DMS153 (cell line): ENCODE measurements at places on chromosomes 2 and 18.

GRCh38 chr2:51619961-51620360 is 588.0 kb upstream of the NRXN1 start:
- DNase-seq = no peak

DNA sequence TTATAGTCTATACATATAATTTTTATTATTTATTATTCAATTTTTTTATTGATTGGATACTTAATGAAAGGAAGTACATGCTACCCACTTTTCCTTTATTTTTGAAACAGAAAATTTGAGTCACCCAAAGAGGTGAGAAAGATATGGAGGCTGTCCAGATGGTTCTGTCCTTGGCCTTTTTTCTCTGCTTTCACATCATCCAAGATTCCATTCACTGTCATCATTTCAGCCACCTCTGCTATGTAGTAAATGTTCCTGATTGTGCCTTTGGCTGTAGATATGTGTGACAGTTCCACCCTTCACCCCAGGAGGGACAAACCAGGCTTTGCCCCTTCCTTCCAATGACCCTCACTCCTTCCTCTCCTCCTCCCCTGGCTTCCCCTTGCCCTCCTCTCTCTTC is 675.7 kb upstream of the ID2 start:
- no peak for DNase-seq

DNA sequence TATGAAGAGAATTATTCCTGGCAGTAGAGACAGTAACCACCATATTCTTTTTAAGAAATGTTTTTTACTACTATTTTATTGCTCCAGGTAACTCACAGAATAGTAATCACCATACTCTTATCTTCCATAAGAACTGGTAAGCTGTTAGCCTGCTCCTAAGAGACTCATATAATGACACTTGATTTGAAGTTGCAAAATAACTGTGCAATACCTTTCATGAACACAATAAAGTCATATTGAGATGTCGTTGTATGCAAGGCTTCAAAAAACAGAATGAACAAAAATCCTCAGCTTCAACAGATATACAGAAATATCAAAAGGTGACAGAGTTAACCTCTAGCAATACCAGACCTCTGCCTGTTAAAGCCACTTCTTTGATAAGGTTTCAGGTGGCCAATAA is 360.1 kb downstream of the NBAS start:
- DNase-seq = no peak

GRCh38 chr2:75491129-75491753 is 69.5 kb downstream of the EVA1A start:
- DNase-seq = no peak

- no peak for DNase-seq
Measured at GRCh38 chr2:43082903-43083677, 143.3 kb downstream of the ZFP36L2 start.

GRCh38 chr2:194985258-194985657 is 671.8 kb upstream of the SLC39A10 start:
- no peak for DNase-seq

DNA sequence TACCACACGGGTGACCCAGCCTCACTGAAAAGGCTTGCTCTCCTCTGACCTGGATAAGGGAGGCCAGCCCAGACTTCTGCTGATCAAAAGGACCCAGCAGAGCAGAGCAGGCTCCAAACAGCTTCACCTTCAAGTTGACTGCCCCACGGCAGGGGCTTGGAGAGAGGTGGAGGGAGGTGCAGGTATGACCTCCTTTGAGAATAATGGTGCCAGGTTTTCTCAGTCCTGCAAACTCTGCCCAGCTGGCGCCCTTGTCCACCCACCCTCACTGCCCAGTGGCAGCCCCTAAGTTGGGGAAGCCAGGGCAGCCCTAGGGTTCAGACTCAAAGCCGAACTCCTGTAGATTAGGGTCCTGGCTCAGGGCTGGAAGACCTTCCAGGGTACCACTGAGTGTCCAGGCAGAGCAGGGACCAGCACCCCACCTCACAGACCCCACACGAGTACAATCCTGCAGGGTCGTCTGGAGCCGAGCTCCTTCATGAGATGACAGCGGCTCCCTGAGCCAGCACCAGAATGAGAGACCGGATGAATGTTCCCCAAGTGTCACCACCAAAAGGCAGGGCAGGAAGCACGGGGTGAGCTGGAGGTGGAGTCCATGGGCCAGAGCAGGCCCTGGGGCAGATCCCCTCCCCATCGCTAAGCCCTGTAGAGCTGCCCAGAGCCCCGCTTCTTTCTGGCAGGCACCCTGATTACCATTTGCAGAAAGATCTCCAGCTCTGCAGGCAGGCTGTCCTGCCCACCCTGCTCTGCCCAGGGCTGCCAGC is 3.6 kb upstream of the GPC1 start:
- no peak for DNase-seq

GRCh38 chr2:50379351-50379750 is 652.6 kb downstream of the NRXN1 start:
- peak; percentile 10 for DNase-seq

DNA sequence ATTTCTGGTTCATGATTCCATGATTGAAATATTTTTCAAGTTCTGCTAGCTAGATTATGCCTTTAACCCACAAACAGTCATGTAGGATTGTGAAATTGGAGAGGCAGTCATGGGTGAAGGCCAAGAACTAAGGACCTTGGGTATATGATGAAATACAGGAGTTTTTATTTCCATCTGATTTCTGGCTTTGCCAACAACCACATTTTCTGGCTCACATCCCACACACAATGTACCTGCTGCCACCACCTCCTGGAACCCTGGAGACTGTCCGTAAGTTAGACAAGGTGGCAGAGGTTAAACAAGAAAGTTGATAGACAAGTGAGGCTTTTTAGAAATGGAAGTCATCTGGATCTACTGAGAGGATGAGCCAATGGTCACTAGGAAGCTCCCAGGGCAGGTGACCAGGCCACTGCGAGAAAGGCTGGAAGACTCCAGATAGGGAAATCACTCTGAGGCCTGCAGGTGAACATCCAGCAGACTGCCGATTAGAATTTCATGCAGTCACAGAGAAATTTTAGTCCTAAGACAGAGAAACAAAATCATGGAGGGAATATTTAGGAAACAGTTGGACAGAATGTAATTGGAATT is 402.0 kb downstream of the ALK start:
- no peak for DNase-seq

DNA sequence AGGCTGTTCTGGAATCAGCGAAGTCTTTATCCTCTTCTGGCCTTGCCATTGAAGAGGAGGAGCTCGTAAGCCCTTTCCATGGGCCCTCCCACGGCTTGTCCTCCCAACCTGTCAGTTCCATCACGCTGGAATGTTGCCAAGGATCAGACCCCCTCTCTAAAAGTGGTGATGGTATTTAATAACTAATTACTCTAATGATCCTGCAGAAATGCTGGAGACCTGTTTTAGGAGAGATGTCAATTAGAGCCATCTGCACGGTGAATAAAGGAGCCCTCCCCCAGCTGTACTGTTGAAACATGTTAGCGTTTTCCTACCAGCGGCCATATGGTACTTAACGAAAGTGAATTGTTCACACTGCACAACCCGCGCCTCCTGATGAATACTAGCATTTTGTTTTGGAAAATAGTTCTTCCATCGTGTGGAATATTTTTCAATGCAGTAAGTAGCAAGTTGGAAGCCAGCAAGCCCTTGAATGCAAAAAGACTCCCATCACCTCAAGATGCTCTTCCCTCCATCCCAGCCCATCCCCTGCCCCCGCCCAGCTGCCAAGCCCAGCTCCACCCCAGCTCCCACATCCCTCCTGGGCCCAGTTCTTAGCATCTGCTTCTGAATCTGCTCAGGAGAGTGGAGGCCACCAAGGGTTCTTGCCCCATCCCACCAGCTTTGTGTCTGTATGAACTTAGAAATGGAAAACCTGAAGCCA is 145.4 kb downstream of the KLHL29 start:
- DNase-seq = peak; percentile 47

DNA sequence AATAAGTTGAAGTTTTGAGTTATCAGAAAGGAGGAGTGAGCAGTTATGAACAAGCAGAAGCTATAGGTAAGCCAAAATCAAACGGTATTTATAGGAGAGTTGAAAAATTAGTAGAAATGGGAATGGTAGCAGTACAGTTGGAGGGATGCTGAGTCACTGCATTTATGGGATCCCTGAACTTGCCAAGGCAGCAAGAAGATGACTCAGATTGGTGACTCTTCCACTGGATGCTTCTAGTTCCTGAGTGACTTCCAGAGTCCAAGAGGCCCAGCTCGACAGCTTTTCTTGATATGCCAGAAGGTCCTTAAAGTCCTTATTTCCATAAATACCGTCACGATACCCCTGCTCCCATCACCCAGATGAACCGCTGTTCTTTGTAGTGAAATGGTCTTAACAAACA is 31.1 kb upstream of the ACTR3 start:
- no peak for DNase-seq

DNA sequence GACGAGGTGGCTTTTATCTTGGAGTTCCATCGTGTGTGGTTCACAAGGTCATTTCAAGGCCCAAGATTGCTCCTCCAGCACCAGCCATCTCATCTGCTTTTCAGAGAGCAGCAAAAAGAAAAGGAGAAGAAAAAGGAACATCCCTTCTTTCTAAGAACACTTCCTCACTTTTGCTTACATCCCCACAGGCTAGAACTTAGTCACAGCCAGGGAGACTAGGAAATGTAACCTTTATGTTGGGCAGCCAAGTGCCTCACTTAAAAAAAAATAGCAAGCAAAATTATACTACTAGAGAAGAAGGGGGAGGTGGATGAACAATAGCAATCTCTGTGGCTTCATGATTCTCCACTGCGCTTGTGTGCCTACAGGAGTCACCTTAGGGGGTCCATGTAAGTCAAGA is 141.8 kb downstream of the SMAD2 start:
- DNase-seq = no peak

- DNase-seq = no peak
Measured at GRCh38 chr2:172394002-172394401, 33.4 kb upstream of the ITGA6 start.
